ENCODE measurements at places on chromosomes 5 and 9.

- DNase-seq, result no peak
Observed at GRCh38 chr9:112696461-112696860, 21.5 kb downstream of the INIP start.

GRCh38 chr9:137021979-137022661 is 5.9 kb downstream of the ABCA2 start:
- DNase-seq, result peak; percentile 45

DNA sequence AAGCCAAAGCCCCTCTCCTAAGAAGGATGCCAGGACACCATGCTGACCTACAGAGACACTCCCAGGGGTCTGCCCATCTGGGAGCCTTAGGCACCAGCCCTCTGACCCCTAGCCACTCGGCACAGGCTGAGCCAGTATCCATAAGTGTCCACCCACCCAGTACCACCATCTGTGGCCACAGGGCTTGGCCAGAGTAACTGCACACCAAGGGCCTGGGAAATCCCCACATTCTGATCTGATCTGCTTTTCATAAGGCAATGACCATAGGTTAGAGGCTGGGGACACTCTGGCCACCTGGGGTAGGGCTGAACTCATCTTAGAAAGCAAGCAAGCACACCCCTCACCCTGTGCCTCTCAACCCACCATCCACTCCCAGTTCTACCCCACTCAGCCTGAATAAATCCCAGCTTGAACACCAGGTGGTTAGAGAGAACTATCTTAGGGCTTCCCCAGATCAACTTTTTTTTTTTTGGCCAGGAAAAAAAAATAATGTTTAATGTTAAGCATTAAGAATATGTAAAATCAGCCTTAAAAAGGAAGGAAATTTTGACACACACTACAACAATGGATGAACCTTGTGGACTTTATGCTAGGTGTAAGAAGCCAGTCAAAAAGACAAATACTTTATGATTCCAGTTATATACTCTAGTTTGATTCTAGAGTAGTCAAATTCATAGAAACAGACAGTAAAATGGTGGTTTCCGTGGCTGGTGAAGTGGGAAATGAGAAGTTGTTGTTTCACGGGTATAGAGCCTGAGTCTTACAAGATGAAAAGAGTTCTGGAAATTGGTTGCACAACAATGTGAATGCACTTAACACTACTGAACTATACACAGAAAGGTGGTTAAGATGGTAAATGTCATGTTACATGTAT is 6.2 kb downstream of the GNPDA1 start:
- no peak for DNase-seq

DNA sequence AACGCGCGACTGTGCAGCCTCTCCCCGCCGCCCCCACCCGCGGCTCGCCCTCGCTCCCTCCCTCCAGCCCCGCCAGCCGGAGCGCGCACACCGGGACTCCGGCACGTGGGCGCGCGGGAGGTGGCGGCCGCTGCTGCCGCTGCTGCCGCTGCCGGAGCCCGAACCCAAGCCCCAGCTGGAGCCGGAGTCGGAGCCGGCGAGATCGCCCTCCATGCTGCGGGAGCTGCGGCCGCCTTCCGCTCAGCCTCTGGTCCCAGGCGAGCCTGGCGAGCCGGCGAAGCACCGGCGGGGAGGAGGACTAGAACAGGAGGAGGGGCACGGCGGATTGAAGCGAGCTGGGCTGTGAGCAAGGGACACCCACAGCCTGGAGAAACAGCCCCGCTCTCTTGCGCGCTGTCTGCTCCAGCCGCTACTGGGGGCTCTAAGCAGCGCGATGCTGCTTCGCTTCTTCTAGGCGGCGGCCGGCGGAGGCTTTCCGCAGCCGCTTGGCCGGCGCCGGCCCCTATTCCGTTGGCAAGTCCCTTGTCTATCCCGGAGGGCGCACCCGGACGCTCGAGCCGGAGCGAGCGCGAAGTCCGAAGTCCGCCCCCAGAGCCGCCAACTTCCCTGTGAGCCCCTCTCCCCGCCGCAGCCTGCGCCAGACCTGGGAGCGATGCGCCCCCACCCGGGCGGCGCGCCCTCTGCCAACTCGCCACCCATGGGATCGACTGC is 598.7 kb upstream of the SGCD start:
- no peak for DNase-seq

DNA sequence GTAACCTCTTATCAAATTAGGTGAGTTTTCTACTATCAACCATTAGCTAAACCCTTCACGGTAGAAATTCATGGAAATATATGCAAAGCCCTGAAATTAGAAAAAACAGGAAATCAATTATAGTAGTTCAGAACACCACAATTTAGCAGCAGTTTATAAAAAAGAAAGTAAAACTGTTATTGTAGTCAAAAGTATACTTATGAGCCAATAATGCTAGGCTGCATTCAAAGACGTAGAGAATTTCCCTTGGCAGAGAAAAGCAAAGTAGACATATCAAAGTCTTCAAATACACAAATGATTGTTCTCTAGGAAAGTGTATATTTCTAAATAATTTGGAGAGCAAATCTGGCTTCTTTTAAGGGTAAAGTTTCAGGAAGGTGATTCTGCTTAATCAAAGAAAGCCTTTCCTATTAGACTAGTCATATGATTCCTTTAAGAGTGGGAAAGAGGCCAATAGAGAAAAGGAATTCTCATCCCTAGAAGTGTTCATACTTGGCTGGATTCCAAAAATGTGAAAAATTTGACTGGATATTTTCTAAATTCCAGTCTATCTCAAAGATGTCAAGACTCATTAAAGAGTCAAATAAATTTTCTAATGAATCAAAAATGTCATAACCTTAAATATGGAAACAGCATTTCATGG is 185.5 kb downstream of the SMC2 start:
- DNase-seq, result peak; percentile 34

- no peak for DNase-seq
Observed at GRCh38 chr9:127092041-127092608, 30.3 kb downstream of the ANGPTL2 start.

- no peak for DNase-seq
Observed at GRCh38 chr9:35236692-35237091, 74.9 kb downstream of the UNC13B start.

DNA sequence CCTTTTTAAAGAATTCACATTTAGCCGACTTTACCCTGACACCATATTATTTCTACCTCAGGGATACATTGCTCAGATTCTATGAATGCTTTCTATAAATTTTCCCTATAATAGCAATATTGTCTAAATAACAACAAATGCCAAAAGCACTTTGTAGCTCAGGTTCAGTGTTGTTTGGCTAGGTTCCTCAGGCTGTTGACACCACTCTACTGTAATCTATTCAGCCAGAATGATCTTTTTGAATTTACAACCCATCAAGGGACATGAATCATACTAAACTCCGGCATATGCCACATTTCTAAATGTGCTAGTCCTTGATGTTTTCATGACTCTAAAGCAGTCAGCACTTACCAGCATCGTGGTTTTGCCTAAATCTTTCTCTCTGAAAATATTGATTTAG is 641.5 kb upstream of the CDH10 start:
- peak; percentile 9 for DNase-seq

GRCh38 chr9:136690104-136690805 is 3.0 kb upstream of the AGPAT2 start:
- DNase-seq, result no peak

DNA sequence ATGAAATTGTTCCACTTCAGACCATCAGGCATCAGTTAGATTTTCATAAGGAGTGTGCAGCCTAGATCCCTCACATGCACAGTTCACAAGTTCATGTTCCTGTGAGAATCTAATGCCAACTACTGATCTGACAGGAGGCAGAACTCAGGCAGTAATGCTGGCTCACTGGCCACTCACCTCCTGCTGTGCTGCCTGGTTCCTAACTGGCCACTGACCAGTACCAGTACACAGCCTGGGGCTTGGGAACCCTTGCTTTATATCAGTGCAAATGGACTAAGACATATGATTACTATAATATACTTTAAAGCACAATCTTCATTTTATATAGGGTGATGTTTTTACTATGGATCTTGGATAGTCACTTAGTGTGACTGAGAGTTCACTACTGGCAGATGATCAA is 259.2 kb downstream of the SLCO4C1 start:
- DNase-seq, result no peak

DNA sequence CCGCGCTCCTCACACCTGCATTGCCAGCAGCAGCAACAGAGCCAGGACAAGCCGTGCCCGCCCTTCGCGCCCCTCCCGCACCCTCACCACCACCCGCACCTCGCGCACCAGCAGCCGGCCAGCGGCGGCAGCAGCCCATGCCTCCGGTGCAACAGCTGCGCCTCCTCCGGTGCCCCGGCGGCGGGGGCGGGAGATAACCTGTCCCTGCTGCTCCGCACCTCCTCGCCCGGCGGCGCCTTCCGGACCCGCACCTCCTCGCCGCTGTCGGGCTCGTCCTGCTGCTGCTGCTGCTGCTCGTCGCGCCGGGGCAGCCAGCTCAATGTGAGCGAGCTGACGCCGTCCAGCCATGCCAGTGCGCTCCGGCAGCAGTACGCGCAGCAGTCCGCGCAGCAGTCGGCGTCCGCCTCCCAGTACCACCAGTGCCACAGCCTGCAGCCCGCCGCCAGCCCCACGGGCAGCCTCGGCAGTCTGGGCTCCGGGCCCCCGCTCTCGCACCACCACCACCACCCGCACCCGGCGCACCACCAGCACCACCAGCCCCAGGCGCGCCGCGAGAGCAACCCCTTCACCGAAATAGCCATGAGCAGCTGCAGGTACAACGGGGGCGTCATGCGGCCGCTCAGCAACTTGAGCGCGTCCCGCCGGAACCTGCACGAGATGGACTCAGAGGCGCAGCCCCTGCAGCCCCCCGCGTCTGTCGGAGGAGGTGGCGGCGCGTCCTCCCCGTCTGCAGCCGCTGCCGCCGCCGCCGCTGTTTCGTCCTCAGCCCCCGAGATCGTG is 517 bp downstream of the KCNN2 start:
- no peak for DNase-seq

DNA sequence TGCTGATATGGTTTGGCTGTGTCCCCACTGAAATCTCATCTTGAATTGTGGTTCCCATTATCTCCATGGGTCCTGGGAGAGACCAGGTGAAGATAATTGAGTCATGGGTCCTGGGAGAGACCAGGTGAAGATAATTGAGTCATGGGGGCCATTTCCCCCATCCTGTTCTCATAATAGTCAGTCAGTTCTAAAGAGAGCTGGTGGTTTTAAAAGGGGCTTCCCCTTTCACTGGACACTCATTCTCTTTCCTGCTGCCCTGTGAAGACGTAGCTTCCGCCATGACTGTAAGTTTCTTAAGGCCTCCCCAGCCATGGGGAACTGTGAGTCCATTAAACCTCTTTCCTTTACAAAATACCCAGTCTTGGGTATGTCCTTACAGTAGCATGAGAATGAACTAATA is 99.6 kb downstream of the TRIM32 start:
- no peak for DNase-seq

- no peak for DNase-seq
Observed at GRCh38 chr5:146779211-146779869, 99.2 kb downstream of the PPP2R2B start.

DNA sequence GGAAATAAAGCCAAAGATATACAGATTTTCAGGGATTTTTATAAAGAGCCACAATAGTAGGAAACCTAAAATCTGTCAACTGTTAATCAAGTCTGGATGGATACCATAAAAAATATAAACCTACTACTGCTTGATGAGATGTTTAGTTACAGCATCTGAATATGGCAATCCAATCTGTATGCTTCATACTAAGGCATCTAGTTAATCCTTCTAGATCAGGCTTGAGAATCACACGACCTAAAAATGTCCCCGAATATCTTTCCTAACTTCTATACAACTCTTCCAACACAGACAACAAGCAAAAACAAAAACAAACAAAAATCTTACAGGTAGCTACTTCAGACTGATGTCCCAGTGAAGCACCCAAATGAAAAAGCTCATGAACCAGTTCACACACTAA is 29.8 kb downstream of the SSBP2 start:
- no peak for DNase-seq

DNA sequence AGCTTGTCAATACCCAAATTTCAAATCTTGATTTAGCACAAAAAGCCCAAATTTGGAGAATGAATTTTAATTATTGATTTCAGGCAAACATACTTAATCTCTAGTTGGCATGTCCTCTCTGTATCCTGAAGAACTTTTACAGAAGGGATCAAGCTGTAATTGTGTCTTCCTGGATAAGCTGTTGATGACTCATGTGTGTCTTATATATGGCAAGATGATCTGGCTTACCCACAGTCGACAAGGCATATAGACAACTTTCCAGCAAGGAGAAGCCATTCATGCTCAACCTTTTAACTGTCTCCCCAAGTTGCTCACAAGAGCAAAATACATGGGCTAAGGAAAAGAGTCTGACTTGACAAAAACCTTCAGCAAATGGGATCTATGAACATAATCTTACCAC is 112.5 kb upstream of the SLCO6A1 start:
- DNase-seq, result no peak

DNA sequence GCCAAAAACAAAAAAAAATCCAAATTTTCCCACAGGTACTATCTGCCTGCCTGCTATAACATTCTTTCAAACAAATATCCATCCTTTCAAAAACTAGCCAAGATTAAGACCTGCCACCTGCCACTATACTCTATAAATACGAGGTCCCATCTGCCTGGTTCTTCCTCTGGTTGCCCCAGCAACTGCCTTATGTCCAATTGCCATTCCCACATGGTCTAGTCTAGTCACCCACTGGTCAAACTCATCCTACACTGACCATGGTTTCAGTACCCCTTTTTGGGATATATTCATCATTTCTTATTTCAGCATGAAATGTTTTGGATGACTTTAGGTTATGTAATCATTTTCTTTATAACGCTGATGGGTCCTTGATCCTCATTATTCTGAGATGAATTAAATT is 95.1 kb upstream of the CCNG1 start:
- DNase-seq, result no peak

DNA sequence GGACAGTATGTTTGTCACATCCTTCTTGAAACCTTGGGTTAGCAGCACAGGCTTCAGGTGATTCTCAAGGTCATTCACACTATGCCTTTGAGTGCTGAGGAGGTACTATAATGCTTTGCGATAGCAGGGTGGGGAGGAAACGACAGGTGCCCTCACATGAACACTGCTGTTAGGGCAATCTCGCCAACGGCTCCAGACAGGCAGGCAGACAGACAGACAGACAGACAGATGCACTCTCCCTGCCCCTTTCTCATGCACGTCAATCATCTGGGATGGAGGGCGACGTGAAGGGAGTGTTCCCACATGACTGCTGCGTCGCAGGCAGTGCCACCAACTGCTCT is 82.9 kb downstream of the RAPGEF1 start:
- DNase-seq, result no peak

- no peak for DNase-seq
Observed at GRCh38 chr9:125913551-125913950, 166.4 kb downstream of the PBX3 start.

DNA sequence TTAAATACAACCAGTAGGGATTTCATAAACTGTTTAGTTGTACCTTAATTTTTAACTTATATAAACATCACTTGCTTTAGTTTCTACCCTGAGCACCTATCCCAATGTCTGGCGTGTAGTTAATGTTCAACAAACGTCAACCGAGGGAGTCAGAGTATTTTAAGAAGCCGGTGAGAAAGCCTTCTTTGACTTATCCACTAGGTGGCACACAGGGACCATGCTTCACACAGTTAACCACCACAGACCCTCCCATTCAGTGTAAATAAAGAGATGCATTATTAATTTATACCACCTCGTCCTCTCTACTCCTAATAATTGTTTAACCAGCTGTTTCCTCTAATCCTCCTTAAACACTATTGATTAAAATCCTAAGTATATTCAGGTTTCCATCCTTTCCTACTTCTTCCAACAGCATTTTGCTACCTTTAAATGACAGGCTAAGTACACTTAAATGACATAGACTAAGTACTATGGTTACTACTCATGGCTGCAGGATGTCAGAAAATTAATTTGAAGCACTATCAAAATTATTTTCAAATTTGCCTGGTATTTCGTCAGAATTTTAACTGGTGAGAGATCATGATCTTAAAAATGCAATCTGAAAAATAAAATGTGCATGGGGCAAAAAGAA is 2.3 kb downstream of the HAPLN1 start:
- DNase-seq, result peak; percentile 43

Measured in HTR-8/SVneo (cell line).